ENCODE measurements at places on chromosomes 11 and 22.

DNA sequence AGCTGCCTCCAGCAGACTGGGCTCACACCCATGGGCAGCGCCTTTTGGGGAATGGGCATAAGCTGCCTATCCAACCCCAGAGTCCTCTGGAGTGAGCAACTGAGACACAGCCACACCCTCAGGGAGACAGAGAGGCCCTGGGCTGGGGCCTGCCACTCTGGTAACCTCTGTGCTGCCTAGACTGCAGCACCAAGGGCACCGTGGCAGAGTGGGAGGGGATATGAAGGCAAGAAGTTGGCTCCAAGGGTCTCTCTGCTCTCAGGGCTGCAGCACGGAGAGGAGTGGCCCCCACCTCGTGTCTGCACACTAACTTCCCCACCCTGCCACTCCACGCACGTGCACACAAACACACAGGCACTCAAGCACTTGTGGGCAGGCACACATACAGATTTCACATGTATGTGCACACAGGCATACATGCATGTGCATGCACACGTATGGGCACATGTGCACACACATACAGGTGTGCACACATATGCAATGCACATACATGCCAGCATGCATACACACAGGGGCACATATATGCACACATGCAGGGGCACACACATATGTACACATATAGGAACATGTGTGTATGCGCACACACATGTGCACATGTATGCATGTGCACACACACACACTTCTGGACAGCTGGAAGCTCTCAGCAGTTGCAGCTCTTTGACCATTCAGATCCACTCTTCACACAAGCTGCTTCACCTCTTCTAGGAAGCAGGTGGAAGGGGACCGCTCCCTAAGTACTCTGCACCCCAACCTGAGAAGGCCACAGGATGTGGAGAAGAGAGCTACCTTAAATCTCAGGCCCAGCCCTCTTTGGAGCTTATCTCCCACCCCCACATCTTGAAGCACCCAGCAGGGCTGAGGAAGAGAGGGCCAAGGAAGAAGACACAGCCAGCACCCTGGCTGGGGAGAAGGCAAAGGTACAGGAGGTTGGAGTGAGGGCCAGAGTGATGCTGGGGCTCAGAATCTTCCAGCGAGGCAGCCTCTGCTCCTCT lies 4.3 kb downstream of the IGSF9B start:
- no peak for DNase-seq

- no peak for DNase-seq
Observed at GRCh38 chr11:12864316-12865156, 144.6 kb upstream of the RASSF10 start.

DNA sequence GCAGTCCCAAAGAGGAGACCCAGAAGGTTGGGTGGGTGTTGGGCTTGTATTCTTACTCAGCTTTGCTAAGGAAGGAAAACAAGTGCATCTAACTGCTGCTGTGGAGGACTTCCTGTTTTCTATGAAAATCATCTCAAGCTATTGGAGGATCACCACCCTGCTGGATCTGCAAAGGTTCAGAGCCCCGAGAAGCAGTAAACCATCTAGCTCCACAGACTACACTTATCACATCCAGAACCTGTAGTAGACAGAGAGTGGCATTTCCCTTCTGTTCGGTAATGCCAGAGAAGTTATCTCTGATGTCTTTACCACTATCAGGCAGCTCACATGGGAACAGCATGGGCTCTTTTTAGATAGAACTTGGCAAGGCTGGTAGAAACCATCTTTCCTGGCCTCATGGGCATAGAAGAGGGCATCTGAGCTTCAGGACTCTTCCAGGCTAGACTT lies 21.7 kb downstream of the KCNJ1 start:
- DNase-seq, result no peak

- DNase-seq, result no peak
Observed at GRCh38 chr11:130390071-130390758, 38.2 kb downstream of the ADAMTS8 start.

- DNase-seq, result no peak
Observed at GRCh38 chr22:39212721-39213376, 31.9 kb downstream of the PDGFB start.

DNA sequence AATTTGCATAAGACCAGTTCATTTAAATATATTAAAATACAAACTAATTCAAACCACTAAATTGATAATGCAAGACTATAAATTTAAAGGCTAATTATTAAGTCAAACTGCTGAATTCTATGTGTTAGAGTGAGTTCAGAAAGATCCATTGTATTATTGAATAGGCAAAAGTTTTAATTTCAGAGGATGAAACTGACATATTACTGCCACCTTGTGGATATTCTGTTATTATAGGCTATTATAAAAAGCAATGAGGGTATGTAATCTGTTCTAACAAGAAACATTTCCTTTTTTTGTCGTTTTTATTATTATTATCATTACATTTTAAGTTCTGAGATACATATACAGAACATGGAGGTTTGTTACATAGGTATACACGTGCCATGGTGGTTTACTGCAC lies 20.9 kb upstream of the NAALAD2 start:
- no peak for DNase-seq

GRCh38 chr22:40476341-40476740 lies 105.9 kb downstream of the SGSM3 start:
- DNase-seq, result no peak

DNA sequence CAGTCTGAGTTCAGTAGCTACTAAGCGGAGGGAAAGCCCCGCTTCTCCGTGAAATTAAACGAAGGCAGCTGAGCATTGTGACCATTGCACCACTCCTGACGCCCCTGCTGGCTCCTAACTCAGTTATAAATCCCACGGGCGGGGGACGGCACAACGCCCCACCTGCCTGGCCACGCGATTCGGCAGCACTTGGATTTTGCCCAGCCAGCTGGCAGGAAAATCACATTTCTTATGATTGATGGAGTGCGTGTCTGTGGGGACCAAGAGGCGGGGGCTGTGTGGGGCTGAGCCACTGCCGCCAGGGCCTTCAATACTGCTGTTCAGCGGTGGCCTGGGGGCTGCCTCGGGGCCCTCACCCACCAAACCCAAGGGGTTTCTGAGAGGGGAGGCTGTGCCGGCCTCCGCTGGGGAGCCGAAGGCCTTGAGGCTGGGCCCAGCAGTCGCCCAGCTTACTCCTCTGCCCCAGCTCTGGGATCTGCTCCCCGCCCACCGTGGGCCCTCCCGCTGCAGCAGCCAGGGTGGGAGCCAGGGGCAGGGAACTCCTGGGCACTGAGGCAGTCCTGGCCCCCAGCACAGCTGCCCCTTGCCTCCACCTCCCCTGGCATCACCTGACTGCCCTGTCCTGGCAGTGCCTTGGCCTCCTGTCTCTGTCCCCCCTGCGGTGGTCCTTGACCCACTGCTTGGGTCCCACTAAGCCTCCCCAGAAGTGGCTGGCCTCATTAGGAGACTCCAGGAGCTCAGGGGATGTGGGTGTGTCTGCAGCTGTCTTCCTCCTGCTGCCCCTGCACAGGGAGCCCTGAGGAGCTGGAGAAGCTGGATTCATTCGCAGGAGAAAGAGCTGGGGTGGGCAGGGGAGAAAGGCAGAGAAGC lies 30.7 kb downstream of the SHISAL1 start:
- no peak for DNase-seq

DNA sequence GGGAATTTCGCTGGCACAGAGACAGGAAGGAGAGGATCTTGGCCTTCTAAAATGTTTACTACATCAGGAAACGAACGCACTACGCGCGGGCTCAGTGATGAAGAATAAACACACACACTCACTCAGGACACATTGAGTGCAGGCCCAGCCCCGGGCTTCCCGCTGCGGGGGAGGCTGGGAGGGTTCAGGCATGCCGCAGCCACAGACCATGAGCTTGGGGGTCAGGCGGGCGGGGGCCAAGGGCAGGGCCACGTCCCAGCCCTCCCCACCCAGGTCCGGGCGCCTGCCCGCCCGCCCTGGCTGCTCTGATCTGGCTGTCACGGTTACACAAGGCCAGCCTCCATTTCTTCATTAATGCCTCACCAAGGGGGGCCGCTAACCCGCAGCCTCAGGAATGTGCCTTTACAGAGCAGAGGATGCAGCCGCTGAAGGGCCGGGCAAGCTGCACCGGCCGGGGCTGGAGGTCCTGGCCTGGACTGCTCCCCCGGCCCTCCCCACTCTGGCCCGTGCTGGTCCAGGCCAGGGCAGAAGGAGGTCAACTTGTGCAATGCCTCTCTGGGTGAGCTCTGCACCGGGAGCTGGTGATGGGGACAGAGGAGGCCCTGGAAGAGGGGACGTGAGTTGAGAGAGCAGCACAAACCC lies 41.7 kb downstream of the IGF2 start:
- DNase-seq, result no peak

DNA sequence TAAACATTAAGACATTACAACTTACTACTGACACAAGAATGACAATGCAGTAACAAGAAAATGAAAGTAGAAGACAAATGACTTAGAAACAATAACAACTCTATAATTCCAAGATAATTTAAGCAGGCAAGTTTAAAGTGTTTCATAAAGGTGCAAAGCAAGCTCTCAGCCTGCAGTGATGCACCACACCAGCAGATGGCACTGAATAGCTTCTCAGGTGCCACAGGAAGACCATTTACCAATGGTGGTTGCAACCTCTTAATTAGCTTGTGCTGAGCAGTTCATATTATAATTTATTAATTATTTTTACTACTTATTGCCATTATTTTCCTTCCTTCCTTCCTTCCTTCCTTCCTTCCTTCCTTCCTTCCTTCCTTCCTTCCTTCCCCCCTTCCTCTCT lies 60.6 kb downstream of the NXPE2 start:
- DNase-seq, result no peak

DNA sequence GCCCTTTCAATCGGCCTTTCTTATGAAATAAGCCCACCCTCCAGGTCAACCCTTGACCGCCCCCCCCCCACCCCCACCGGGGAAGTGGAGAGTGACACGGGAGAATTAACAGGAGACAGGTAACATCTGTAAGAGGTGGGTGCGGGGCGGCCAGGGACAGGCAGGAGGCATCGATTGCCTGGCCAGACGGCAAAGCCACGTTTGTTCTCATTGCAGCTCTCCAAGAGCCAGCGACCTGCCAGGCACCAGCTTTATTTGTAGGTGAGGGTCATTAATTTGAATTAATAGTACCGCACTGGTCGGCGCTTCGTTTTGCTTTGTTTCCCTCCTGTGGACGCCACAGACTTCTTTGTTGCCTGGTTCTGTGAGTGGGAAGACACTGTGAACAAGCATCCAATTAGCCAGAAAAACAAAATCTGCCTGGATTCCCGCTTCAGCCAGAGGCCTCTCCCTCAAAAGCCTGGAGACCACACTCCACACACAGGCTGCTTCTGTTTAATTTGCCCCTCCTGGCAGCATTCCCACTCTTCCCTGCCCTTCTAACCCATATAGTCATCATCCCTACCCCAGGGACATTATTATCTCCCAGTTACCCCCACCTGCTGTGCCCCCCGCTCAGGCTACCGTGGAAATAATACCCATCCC lies 104.5 kb upstream of the OPCML start:
- DNase-seq, result no peak

DNA sequence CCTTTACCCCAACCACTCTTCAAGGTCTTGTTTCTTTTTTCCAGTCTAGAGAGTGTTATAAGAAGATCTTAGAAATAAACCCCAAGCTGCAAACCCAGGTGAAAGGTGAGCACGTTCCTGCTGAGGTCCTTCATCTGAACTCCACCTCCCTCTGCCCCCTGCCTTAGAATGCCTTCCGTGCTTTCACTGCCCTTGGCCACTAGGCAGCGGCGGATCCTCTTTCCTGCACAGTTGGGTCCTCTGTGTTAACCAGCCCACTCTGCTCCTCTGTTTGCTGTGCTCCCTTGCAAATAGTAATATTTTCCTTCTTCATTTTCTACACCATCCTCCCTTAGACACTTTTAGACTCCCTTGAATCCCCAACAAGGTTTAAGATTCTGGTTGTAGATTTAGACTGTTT lies 24.3 kb downstream of the TTC12 start:
- DNase-seq, result no peak

GRCh38 chr11:81756864-81757595 lies 976.6 kb downstream of the FAM181B start:
- no peak for DNase-seq

- no peak for DNase-seq
Observed at GRCh38 chr11:125182573-125182972, 18.0 kb downstream of the PKNOX2 start.

DNA sequence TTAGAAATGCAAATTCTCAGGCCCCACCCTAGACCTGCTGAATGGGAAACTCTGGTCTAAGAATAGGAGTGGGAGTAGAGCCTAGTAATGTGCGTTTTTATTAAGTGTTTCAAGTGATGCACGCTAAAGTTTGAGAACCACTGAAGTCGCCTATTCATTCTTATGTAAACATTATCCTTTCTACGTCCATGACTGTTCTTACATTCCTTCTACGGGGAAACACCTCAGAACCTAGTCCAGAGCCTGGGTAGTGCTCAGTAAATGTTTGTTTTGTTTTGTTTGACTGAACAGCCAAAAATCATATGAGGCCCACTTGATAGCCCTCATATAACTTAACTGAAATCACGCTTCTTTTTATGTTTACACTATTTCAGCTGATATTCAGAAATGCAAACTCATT lies 29.8 kb downstream of the VSIG10L2 start:
- no peak for DNase-seq

DNA sequence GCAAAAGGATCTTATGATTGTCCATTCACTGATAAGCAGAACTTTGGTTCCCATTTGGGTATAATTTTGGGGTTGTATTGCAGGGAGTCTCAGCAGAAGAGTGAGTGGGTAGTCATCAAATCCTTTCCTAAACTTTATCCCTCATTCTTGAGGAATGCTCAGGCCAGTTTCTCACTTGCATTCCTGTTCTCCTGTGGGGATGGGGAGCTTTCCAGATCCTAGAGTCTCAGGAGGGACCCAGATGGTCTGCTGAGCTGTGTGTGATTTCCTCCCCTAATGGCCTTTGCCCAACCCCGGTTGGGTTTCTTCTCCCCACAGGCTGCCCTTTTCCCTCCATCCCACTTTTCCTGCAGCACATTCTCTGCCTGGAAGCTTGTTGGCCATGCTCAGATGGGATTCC lies 79.9 kb downstream of the MIAT start:
- DNase-seq, result no peak

Measured in stimulated activated CD8-positive, alpha-beta memory T cell treated with anti-CD3 and anti-CD28 coated beads, Interleukin-2, amount 100 ng/mL, for 48 hours (primary cell).